Stimulated activated CD4-positive, alpha-beta T cell treated with anti-CD3 and anti-CD28 coated beads, Interleukin-1b, Interleukin-23, amount 100 ng/mL, for 4 hours (primary cell): ENCODE measurements at places on chromosomes 1 and 21.

DNA sequence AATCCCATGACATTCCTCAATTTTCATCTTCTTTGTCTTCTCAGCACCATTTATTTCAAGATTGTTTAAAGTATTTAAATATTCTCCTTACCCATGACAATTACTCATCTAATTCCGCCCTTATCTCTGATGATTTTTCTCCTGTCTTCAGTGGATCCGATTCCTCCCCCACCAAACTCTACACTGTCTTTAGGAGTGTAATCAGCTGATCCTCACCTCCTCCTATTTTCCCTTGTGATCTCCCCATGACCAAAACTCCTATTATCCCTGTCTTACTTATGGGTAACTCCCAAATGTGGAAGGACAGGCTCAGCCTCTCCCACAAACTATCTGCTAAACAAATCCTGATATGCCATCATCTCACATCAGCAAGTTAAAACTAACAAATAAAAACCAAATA, 335.3 kb upstream of the RUNX1 start:
- DNase-seq, result no peak

GRCh38 chr21:25501996-25502665, 105.2 kb downstream of the MRPL39 start:
- peak; percentile 21 for DNase-seq

DNA sequence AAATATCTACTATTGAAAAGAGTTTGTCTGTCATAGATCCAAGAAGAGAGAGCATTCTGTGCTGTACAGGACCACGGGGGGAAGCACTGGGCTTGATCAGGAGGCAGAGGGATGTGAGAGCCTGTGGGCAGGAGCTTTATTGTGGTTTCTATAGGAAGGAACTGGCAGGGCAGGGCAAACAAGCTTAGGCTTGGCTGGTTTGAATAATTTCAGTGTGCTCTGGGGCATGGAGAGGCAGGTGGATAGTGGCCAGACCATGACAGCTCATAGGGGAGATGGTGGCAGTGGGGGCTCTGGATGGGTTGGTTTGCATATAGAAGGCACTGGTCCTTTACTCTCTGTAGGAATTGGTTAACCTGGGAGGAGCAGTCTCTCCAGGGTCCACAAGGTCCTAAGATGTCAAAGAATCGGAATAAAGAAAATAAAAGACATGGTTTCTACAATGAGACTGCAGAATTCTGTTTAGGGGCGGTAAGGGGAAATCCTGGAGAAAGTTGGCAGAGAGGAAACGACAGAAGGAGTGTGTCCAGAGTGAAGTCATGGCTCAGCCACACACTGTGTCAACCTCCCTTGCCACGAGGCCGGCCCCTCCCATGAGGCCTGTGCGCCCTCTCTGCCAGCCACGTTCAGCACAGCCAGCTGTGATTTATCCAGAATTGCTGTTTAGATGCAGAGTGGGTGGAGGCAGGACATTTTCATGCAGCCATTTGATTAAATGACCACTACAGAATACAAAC, 81.7 kb upstream of the PGBD5 start:
- DNase-seq, result no peak

DNA sequence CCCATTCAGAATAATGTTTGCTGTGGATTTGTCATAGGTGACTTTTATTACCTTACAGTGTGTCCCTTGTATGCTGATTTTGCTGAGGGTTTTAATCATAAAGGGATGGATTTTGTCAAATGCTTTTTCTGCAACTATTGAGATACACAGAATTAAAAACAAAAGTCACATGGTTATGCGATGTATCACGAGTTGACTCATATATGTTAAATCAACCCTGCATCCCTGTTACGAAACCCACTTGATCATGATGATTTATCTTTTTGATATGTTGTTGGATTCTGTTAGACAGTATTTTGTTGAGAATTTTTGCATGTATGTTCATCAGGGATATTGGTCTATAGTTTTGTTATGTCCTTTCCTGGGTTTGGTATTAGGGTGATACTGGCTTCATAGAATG, 10.7 kb upstream of the OR2T34 start:
- no peak for DNase-seq

GRCh38 chr1:171167785-171168184, 17.3 kb upstream of the FMO2 start:
- DNase-seq, result no peak

GRCh38 chr1:201042779-201043461, 19.4 kb upstream of the KIF21B start:
- DNase-seq, result peak; percentile 46
